ENCODE measurements at places on chromosomes 11 and 22. TPM values are rescaled to one million over a fixed set of nuclear protein-coding genes. Genes with fewer than 3 reads are reported as not detected.

GRCh38 chr22:19503869-19504268, 20.3 kb downstream of the CLDN5 start:
- DNase-seq: no peak

Gene PARVA
- 195 TPM for total RNA-seq

Gene CDPF1
- 18.9 TPM for total RNA-seq

Gene UVRAG
- 43.2 TPM for total RNA-seq

DNA sequence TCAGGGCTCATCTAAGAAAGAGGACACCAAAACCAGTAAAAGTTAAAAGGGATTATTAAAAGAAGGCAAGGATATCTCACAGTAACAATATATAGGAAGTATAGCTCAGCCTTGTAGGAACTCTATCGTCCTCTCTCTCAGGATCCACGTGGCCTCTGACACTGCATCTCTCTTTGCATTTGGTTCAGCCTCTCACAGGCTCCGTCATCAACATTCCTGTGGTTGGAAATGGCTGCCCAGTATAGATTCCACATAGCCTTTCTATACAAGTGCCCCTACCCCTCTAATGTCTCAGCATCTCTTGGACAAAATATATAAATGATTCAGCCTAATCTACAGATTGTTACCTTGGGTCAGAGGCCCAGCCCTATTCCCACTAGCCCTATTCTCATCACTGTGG, 101.3 kb upstream of the DBX1 start:
- DNase-seq: no peak

- no peak for DNase-seq
Measured at GRCh38 chr11:104823657-104824056, 74.6 kb downstream of the CASP12 start.

DNA sequence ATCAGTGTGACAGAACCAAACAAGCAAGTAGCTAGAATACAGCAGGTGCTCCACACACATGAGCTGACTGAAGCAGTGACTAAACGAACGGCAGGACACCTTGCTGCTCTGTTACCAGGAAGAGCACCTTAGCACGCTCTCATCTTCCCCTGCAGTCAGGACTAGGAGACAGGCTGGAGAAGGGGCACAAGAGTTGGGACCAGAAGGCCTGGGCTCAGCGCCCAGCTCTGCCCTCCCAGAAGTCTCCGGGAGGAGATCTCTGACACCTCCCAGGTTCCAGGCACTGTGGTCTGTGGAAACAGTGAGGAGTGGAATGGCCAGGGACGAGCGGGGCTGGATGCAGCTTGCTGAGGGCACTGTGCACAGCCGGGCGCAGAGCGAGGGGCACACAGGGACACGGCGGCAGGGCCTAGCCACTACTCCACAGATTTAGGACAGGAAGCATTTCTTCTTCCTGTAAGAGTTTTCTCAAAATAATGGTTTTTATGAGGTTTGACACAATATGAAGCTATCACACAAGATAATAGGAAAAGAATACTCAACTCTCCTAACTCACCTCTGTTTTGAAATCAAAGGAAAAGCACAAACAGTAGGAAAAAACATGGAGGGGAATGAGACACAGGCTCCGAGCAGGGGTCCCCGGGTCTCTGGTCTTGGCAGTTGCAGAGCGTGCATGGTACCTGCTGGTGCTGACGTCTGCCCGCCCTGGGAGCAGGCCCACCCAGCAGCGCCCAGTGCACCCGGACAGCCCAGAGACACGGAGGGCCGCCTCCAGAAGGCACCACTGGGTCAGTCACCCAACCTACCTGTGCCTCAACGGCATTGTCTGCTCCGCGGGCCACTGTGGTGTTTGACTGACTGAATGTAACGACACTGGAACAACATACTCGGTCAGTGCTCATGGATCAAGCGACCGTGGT, 67.6 kb downstream of the NCAPD3 start:
- DNase-seq: no peak

- no peak for DNase-seq
Measured at GRCh38 chr22:28105413-28105812, 186.4 kb upstream of the PITPNB start.

GRCh38 chr22:21074102-21074715, 28.5 kb downstream of the LRRC74B start:
- no peak for DNase-seq

- DNase-seq: no peak
Measured at GRCh38 chr11:107999759-108000455, 8.8 kb upstream of the CUL5 start.

Gene BDNF
- 1.1 TPM for total RNA-seq

DNA sequence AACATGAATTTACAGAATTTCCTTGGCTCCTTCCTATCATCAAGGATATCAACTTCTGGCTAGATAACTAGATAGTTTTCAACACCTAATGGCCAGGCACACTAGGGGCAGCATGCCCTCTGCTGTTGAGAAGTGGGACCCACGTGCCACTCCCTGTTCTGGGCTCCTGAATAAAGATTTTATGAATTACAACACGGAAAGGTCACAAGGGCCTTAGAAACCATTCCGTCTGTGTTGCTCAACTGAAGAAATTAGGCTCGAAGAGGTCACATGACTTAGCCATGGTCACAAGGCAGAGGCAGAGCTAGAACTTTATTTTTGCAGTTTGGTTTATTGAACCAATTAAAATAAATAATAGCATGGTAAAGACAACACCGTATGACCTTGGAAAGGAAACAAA, 36.0 kb downstream of the PRCP start:
- peak; percentile 81 for DNase-seq

DNA sequence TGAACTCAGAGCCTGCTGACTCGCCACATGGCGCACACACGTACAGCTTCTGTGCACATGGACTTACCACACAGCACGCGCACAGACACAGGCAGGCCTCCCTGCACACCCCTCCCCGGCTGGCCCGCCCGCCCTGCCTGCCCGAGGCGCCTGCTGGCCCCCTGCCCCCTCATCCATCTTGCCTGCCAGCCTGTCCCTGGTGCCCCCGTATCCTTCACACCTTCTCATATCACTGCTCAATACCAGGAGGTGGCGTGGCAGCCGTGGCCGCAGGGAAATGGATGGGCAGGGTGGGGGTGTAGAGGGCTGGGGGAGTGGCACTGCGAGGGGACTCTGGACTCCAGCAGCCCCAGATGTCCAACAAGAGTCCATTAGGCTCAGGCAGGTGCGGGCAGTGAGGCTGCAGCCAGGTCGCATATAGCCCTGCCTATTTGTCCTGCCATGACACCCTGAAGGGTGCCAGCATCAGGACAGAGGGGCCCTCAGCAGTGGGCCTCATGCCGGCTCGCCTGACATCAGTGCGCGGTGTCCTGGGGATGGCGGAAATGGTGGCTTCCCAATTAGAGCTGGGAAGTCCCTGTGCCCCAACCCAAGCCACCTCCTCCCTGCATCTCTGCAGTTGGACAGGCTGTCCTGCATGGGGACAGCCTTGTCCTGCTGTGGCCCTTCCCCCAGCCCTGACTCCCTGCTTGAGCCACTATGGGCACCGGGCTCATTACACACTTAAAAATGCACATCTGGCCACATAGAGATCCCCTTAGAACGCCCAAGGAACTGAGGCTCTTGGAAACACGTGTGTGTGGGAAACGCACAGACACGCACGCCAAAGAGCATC, 2.0 kb upstream of the TBX10 start:
- DNase-seq: peak; percentile 44

Gene ENDOD1
- total RNA-seq: 21.6 TPM

Gene FAM227A
- 0.66 TPM for total RNA-seq

- DNase-seq: peak; percentile 95
Measured at GRCh38 chr11:62786318-62787004, 741 bp upstream of the TMEM179B start.

Gene RBMXL2
- not detected for total RNA-seq

DNA sequence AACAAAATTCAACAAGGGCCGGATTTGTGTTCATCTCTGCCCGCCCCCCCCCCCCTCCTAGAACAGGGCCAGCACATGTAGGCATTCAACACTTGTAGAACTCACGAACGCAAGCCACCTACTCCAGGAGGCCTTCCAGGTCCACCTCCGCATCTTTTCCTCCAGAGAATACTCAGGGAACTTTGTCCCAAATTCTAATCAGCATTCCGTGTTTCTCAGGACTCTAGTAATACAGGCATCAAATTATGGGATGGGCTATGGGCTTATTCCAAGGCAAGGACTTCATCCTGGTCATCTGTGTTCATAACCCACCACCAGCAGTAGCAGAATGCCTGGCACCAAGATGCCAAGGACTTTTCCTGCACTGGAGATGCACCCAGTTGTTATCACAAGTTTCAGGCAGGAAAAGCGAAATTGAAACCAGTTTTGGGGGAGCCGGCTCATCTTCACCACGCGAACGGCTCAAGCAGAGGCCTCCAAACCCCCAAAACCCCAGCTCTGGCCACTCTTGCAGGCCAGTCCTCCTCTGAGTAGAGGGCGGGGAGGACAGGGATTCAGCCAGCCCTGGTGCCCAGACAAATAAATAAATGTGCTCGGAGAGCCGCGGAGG, 462 bp downstream of the UBE2L6 start:
- DNase-seq: peak; percentile 68

Gene MB
- total RNA-seq: 0.68 TPM

DNA sequence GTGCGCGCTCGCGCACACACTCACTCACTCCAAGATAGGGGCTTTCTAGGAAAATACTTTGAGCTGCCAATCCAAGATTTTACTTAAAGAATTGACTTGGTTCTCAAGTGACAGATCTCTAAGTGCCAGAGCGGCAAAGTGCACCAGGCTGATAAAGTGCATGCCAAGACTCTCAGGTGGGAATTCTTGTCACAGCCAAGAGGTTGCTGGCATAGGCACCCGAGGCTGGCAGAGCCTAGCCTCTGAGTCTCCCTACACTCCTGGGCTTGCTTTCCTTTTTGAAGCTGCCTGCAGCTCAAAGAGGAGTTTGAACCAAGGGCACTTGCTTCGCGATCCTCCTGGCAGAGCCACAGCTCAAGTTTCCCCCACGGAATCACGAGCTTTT, 2.5 kb upstream of the ADM start:
- DNase-seq: no peak

GRCh38 chr11:45345491-45345890, 59.4 kb upstream of the SYT13 start:
- DNase-seq: no peak

Gene APLNR
- total RNA-seq: 1.8 TPM

DNA sequence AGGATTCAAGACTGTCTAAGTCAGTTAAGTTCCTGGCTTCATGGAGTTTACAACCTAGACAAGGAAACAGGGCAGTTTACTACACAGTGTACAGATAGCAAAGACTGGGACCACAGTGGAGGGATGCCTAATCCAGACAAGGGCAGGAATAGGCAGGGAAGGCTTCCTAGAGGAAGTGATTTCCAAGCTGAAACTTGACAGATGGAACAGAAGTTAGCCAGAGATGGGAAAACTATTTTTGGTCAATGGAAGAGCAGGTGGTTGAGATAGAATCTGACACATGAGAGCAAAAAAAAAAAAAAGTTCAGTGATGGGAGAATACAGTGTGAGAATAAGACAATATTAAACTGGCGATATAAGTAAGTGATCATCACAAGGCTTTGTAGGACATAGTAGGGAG, 1.3 kb downstream of the COA4 start:
- no peak for DNase-seq

GRCh38 chr11:91947215-91947820, 277.3 kb upstream of the FAT3 start:
- peak; percentile 62 for DNase-seq

Gene PPP1CA
- 85.5 TPM for total RNA-seq

DNA sequence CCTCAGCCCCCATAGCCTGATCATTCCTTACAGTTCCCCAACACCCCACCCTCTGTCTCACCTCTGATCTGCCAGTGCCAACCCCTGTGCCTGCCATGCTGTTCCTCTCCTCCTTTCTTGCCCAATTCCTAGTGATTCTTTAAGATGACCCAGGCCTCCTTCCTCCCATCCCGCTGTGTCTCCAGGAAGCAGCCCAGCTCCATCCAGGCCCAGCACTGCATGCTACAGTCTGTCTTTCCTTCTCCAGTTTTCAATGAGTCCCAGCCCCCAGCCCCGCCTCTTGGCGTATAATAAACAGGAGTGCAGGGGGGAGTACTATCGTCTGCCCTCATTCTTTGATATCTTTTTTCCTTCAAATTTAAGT, 12.3 kb downstream of the LTBP3 start:
- no peak for DNase-seq

Gene INPP5J
- total RNA-seq: 2.2 TPM

DNA sequence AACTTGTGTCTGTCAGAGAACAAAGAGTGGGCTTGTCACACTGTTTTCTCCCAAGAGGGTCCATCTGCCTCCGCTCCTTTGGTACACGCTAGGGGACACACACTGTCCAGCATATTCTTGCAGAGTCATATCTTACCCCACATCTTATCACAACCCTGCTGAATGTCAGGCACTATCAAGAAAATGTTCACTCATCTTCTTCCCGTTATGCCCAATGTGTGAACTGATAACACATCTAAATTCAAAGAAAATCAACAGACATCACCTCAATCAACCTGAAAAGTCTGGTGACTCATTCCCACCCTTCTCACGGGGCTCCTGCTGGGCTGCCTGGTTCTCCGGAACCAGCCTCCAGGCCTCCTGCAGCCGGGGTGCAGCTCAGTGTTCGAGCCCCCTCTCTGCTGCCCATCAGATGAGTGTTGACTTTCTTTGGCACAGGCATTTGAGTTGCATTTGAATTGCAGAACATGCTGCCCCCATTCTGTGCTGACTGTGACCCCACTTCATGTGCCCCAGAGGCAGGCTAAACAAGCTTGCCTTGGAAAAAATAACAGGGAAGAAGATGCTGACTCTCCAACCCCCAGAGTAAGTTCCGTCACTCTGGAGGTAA, 19.4 kb downstream of the GRAP2 start:
- no peak for DNase-seq

Gene ACCS
- 13.5 TPM for total RNA-seq

- DNase-seq: peak; percentile 98
Measured at GRCh38 chr22:37545703-37546436, 14.4 kb upstream of the CDC42EP1 start.

DNA sequence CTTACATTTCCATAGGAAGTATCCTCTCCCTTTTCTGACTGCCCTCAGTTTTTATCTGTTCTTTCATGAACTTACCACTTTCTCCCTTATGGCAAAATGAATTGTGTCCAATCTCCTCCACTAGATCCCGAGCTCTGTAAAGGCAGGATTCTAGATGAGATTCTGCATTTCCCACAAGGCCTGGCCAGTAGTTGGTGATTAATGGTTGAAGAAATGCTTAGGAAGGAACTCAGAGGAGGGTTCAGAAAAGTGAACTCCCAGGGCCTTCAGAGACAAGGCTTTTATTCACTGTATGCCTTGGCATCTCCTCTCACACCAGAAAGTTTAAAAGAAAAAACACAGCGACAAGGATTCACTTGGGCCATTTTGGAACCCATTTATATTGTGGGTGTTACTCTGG, 66.2 kb downstream of the CCDC81 start:
- no peak for DNase-seq

Gene KRTAP5-10
- total RNA-seq: not detected

Gene GAL3ST3
- not detected for total RNA-seq

Gene OR10A2
- total RNA-seq: not detected

GRCh38 chr11:64036087-64037026, 626 bp downstream of the FLRT1 start:
- DNase-seq: peak; percentile 79

Gene C11orf87
- not detected for total RNA-seq

Gene MS4A12
- not detected for total RNA-seq

Gene KCNJ5
- total RNA-seq: 3.6 TPM

GRCh38 chr11:102114032-102114431, 3.8 kb downstream of the YAP1 start:
- no peak for DNase-seq

GRCh38 chr11:112288021-112288420, 27.4 kb upstream of the PLET1 start:
- DNase-seq: no peak
